ENCODE measurements at places on chromosomes 4 and X.
A peak's percentile ranks its signal among the peaks of the same experiment; 100 is the strongest.

GRCh38 chr4:47213106-47213505 lies 181.7 kb downstream of the GABRB1 start:
- DNase-seq, result no peak

DNA sequence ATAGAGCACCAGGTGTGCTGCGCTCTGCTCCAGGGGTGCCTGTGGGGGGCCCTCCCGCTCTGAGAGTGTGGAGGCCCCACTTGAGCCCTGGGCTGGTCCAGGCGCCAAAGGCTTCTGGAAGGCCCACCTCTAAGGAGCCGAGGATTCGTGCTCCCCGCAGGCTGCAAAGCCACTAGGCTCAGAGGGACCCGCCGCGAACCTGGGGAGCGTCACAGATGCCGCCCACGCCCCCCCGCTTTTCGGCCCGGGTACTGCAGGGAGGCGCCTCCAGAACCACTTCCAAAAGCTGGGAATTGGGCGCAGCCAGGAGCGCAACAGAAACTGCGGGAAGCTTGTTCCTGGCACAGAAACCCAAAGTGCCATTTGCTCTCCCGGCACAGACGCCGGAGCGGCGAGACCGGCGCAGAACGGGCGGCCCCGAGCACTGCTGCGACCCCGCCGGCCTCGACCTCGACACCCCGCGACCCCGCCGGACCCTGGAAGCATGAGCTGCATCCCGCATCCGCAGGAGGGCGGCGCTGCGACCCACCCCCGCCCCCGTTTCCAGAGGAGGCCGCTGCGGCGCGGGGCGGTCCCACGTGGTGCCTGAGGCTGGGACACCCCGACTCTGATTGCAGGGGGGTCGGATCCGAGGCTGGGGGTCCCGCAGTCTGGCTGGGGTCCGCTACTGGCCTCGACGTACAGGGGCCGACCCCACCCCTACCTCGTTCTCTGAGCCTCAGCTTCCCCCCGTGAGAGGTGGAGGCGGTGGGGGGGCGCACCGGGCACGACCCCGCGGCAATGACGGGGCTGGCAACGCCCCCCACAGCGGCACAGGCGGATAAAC lies 30.8 kb downstream of the CPLX1 start:
- no peak for DNase-seq

GRCh38 chrX:1450361-1451161 lies 2.1 kb downstream of the ASMTL start:
- peak; percentile 7 for DNase-seq

- DNase-seq, result no peak
Measured at GRCh38 chr4:90689739-90690138, 562.5 kb downstream of the CCSER1 start.

GRCh38 chr4:15003401-15003890 lies 1.2 kb downstream of the CPEB2 start:
- DNase-seq, result peak; percentile 69

- no peak for DNase-seq
Measured at GRCh38 chr4:11439836-11440235, 11.1 kb upstream of the HS3ST1 start.

DNA sequence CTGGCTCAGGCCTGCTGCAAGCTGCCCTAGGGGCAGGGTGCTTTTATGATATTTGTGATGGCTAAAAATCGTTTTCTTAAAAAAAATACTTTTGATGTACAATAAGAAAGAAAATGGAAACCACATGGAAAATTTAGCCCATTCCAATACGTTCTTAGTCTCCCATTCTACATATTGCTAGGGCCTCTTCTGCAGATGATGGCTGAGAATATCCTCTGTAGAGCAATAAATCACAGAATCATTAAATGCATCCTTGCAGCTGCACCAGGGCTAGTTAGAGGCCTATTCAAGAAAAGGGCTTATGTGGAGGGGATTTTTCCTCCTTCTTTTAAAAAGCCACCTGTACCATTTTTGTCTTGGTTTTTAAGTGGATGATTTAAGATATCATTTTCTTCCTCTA lies 97.6 kb upstream of the C1GALT1C1 start:
- DNase-seq, result no peak

- DNase-seq, result no peak
Measured at GRCh38 chrX:130212371-130212770, 40.6 kb downstream of the RAB33A start.

GRCh38 chrX:70453024-70453618 lies 8.5 kb downstream of the DLG3 start:
- DNase-seq, result no peak

GRCh38 chr4:78766026-78766425 lies 10.1 kb upstream of the BMP2K start:
- DNase-seq, result no peak
